ENCODE measurements at places on chromosomes 5 and 9. TPM values are rescaled to one million over a fixed set of nuclear protein-coding genes. Genes with fewer than 3 reads are reported as not detected.

The GRIA1 gene
- 3.3 TPM for total RNA-seq

The PHYHD1 gene
- 19.0 TPM for total RNA-seq

The MORN5 gene
- total RNA-seq = 1.7 TPM

The C1QTNF2 gene
- total RNA-seq = 0.06 TPM

The EIF4E1B gene
- 0.68 TPM for total RNA-seq

The NEUROG1 gene
- not detected for total RNA-seq
